ENCODE measurements at places on chromosomes 2 and 18.

DNA sequence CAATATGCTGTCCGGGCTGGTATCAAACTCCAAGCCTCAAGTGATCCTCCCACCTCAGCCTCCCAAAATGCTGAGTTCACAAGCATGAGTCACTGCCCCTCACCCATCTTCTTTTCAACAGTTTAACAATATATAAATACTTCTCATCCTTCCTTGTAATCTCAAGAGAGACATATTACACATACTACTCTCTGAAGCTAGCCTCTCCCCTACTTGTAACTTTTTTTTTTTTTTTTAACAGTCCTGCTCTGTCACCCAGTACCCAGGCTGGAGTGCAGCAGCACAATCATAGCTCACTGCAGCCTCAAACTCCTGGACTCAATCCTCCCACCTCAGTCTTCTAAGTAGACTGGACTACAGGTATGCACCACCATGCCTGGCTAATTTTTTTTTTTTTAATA is 5.7 kb downstream of the GFPT1 start:
- DNase-seq, result no peak

DNA sequence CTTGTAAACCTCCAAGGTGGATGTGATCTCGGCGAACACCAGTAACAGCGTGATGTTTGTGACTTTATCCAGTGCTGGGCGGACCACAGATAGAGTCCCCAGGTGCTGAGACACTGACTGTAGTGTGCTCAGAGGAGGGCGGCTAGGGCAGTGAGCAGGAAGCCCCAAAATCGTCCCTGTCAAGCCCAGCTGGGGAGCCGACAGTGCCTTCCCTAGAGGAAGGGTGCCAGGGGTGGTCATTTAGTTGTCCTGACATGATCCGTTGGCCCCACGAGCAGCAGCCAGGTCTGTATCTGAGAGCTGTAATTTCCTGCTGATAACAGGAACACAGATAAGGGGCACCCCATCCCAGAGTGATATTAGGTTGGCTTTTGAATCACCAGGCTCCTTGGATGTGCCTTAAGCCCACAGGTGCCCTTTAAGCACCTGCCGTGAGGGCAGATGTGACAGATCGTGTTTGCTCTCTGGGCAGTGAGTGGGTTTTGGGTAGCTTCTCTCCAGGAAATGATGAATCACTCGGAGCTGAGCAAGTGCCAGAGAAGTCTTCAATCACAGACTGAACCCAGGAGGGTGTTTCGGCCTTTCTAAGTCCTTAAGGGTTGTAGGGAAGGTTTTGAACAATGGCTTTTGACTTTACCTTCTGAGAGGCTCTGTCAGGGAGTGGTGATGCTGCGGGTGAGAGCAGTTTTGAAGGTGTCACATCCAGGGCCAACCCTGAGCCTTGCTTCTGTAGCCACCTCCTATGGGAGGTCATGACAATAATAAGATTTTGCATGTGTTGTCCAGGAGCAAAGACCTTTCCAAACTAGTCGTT is 7.7 kb downstream of the LPIN1 start:
- no peak for DNase-seq

GRCh38 chr18:32802591-32803451 is 30.0 kb upstream of the KLHL14 start:
- no peak for DNase-seq

GRCh38 chr2:168851674-168852320 is 38.4 kb downstream of the SPC25 start:
- no peak for DNase-seq

DNA sequence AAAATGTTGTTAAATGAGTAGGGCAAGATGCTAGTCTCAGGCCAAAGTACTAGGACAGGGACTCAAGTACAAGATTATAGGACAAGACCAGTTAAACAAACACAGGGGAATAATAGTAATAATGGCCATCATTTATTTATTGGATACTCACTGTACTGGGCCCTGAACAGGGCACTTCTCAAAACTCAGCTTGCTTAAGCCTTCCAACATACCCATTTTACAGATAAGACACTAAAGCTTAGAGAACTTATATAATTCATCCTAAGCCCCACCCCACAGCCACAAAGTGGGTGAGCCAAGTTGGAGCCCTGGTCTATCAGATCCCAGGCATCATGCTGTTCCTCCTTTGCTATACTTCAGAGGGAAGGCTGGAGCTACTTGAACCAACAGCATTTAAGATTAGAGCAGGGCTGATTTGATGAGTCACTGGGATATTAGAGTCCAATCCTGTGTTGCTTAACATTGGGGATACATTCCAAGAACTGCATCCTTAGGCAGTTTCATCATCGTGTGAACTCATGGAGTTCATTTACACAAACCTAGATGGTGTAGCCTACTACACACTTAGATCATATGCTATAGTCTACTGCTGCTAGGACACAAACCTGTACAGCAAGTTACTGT is 153.6 kb downstream of the MTCL1 start:
- DNase-seq, result no peak

- no peak for DNase-seq
Measured at GRCh38 chr2:228689053-228689452, 507.6 kb upstream of the SPHKAP start.

DNA sequence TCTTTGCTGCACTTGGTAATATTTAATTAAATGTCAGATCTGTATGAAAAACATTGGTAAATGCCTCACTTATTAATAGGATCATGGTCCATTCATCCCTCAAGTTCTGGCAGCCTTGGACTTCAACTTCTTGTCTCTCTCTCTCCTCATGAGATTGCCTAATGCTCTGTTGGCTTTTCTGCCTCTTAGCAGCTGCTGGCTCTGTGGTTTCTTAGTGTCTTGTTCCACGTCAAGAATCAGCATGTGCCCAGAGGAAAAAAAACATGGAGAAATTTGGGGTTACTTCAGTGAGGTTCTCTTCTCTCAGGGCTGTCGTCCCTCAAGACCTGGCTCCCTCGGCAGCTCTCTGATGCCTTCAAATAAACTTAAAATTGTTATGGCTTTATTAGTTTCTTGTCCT is 75.4 kb downstream of the TAF4B start:
- no peak for DNase-seq

DNA sequence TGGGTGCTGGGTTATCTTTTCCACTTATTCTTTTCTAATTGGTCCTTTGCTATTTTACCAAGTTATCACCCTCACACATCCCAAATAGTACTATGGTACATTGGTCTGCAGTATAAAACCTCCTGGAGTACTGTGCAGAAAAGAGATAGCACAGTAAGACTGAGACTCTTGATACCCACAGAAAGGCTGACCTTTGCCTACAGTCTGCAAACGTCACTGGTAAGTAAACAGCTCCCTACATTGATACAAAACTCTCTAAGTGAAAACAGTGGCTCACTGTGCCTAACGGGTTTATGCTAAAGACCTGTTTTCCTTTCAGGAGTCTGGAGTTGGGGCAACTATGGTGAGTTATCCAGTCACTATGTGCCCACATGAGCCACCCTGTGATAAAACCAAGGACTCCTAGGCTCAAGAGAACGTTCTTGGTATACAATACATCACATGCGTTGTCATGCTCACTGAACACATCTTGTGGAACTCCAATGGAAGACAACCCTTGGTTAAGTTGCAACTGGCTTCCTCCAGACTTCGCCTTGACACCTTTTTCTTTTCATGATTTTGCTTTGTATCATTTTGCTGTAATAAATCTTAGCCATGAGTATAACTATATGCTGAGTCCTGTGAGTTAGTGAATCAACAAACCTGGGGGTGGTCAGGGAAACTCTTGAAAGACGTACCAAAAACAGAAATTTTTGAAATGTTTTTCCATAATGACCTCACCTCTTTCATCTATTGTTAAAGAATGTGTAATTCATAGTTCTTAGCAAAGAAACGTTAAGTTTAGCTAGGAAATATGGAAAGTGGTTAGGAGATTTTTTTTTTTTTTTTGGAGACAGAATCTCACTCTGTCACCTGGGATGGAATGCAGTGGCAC is 104.9 kb downstream of the C2orf74 start:
- no peak for DNase-seq

GRCh38 chr2:130152816-130153595 is 8.1 kb upstream of the CCDC74B start:
- DNase-seq, result no peak

- no peak for DNase-seq
Measured at GRCh38 chr2:101818531-101819451, 121.3 kb downstream of the MAP4K4 start.

DNA sequence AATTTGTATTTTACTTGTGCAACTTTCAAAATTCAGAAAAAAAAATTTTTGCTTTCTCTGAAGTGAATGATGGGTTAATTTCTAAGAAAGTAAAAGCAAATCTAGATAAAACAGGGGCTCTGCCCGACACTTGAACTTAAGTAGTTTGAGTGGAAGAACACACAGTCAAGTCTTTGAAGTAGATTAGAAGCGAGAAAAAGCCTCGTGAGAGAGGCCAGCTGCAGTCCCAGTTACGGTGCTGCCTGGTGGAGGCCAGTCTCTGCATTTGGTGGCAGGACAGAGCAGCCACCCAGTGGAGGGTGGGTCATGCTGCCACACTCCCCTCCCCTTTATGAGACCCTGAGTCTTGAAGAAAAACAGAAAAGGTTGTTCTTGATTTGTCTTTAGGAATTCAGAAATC is 81.8 kb downstream of the INPP5D start:
- no peak for DNase-seq

DNA sequence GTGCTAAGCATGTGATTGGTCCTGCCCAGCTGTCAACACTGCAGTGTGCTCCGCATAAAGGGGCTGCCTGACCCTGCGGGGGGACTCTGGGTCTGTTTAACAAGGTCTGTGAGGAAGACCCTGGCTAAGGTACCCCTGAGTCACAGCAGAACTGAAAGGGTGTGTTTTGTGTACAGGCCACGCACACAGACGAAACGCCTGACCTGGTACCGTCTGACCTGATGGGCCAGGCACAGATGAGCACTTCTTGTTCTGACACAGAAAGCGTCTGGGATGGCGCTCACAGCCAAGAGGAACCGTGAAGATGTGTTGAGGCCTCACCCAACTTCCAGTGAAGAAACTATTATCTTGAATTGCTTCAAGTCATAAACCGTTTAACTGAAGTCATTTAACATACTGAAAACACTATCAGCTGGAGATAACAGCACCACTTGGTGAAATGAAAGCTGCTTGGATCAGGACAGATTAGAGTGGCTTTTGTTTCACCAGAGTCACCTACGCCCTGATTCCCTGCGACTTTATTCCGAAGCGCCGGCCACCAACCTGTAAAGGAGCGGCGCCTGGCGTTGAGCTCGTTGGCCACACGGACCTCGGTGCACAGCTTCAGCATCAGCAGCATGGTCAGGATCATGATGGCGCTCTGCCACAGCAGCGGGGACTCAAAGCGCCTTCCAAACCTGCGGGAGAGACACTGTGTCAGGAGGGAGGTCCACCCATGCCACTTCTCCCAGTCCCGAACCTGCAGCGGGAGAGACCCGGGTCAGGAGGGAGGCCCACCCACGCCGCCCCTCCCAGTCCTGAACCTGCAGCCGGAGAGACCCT is 8.5 kb downstream of the SLC66A2 start:
- no peak for DNase-seq

DNA sequence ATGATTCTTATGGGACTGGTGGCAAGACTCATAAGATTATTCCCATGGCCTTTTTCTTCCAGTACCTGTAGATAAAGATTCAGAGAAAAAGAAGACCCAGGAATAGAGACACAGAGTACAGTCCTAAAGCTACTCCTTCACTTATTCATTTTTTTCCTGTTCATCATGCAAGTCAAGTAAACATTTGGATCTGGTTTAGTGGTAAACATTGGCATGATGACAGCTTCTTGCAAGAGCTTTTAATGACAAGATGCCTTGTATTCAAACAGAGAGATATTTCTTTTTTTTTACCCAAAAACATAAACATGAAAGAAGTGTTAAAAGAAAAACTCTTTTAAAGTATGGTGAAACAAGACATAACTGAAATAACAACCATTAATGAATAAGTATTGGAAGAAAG is 20.2 kb downstream of the CXCR2 start:
- no peak for DNase-seq

DNA sequence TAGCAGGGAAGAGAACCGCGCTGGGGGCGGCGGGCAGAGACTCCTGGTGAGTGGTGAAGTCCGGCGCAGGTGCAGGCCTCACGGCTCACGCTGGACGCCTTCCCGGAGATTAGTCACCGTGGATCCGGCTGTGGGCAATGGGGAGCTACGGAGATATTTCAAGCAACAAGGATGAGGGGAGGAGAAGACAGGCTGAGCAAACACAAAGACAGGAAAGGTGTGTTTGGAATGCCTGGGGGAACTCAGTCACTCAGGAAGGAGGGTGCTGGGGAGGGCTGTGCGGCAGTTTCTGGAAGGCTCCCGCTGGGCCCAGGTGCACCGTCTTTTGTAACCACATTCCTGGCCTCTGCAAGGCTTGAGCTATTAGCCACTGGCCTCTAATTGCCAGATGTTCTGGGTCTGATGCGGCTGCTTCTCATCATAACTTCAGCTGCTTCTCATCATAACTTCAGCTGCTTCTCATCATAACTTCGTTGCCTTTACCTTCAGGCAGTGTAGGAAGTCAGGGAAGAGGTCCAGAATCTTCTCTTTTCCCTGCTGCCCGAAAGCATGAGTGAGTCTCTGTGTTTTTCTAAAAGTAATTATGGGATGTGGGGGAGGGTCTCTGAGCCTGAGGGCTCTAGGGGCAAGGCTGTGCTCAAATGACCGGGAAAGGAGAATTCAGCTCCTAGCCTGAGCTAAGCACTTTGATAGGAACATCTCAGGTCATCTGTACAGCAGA is 118.9 kb downstream of the PXDN start:
- no peak for DNase-seq

- DNase-seq, result no peak
Measured at GRCh38 chr2:30280596-30281434, 49.5 kb downstream of the LBH start.

GRCh38 chr2:209046163-209046562 is 377.7 kb upstream of the MAP2 start:
- no peak for DNase-seq

DNA sequence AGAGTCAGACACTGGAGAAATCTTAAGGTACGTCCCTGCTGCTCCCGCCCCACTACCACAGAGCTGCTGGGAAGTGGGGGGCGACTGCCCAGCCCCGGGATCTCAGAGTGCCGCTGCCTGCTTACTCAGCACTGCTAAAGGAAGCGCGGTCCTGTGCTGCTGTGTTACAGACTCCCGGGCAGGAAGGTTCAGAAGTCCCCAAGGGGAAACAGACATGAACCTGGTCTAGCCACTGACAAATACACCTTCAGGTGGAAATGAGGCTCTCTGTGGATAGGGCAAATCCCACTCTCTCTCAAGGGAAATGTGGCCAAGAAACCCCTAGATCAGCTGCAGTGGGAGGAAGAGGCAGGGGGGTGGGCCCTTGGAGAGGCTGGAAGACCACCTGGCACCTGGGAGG is 13.7 kb downstream of the MTERF4 start:
- DNase-seq, result no peak

- DNase-seq, result no peak
Measured at GRCh38 chr2:42137125-42137841, 31.9 kb upstream of the EML4 start.

DNA sequence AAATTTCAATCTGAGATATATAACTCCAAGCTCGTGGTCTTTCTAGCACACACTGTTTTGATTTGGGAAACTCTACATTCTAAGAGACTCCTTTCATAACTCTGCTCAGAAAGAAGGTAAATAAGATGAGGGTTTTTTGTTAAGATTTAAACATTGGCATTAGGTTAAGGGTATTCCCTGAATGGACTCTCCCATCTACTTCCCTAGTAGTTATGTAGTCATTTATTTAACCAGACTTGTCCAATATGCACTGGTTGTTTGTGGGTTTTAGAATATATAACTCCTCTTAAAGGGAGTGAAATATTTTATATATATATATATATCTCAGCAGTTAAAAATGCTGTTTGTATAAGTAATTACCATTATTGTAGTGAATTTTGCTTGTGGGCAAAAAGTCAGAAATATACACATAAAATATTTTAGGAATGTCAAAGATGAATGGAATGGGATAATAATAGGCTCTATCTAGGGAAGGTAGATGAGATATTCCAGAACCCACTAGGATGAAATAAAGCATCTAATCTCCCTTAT is 61.5 kb upstream of the WDR75 start:
- DNase-seq, result no peak
